ENCODE measurements at places on chromosomes 12 and 14.

DNA sequence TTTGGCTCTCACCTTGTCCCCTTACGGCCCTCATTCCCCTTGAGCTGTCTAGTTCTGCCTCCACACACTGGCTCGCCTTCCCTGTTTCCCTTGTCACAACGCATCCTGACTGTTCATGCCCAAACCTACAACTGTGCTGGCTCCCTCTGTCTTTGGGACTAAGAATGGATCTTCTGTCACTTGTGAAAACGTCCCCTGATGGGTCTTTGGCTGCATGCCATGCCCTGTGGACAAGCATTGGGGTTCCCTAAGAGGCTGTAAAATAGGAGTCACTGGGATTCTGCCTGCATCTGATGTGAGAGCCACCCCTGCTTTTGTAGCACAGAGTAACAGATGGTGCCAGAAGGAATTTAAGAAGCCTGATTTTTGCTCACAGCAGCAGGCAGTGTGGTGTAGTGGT, 285.3 kb upstream of the CRY1 start:
- no peak for DNase-seq

- DNase-seq, result no peak
Measured at GRCh38 chr12:25253371-25254068, 2.8 kb upstream of the KRAS start.

GRCh38 chr12:6387541-6387940, 3.6 kb downstream of the LTBR start:
- DNase-seq, result no peak

GRCh38 chr12:89376844-89377243, 24.5 kb upstream of the DUSP6 start:
- DNase-seq, result no peak

DNA sequence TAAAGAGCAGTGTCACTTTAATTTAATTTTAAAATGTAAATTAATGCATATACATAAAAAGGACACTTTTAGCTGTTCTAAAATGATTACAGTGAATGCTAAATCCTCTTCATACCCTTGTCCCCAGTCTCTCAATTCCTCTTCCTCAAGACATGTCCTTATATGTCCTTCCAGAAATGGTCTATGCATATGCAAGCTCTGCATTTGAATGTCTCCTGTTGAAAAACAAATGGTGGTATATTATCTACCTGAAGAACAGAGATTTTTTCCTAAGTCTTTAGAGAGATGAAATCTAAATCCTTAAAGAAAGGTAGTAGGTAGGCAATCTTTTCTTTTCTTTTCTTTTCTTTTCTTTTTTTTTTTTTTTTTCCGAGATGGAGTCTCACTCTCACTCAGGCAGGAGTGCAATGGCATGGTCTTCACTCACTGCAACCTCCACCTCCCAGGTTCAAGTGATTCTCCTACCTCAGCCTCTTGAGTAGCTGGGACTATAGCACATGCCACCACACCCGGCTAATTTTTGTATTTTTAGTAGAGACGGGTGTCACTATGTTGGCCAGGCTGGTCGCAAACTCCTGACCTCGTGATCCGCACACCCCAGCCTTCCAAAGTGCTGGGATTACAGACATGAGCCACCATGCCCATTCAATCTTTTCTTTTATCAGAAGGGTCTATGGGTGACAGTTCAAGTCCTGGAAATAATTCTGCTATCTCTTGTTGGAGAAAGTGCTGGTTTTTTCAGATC, 180.5 kb downstream of the PRKCH start:
- no peak for DNase-seq

DNA sequence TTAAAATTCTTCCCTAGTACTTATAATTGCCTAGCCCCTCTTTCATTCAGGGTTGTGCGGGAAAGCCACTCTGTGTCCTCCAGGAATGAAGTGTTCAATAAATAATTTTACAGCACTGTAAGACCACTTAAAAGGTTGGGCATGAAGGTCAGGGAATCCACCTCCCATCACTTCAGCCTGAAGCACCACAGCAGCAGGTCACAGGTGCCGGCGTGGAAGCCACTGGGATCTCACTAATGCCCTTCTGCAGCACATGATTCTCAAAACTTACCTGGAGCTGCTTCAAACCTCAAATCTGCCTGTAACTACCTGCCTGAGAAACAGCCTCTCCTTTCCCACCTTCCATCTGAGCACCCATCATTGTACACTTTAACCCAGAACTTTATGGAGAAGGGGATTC, 159.5 kb downstream of the ANO4 start:
- no peak for DNase-seq

DNA sequence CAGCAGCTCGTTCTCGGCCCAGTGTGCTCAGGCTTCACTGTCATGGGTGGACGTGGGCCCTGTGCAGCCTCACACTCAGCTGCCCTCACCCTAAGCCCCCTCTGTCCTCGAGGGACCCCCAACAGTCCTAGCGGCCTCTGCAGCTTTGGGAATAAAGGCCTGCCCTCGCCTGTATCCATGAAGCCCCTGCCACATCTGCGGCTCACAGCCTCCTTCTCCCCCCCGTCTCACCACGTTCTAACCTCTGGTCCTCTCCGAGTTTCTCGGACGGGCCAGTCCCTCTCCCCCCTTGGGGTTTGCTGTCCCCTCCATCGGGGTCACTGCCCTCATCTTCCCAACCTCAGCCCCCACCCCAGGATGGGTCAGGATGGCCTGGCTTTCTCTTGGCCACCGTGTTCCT, 30.2 kb upstream of the GALNT9 start:
- DNase-seq, result no peak

DNA sequence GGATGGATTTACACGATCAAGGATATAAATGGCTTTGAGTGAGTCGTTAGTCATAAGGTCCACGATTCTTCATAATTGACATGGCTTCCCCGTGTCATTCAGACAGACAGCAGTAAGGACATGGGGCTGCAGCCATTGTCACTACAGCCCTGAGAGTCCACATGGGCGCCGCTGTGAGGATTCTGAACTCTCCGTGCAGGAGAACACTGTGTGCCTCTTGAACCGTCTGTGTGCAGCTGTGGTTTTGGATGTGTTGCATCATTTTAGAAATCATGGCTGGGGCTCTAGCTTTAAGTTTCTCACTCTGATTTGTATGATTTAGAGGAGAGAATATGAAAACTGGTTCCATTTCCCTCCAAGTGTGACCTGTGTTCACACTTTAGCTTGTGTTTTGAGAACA, 47.2 kb downstream of the NPAS3 start:
- no peak for DNase-seq

- no peak for DNase-seq
Measured at GRCh38 chr12:46460682-46461210, 88.2 kb upstream of the SLC38A2 start.

GRCh38 chr12:53051058-53051880, 1.4 kb downstream of the TNS2 start:
- no peak for DNase-seq

DNA sequence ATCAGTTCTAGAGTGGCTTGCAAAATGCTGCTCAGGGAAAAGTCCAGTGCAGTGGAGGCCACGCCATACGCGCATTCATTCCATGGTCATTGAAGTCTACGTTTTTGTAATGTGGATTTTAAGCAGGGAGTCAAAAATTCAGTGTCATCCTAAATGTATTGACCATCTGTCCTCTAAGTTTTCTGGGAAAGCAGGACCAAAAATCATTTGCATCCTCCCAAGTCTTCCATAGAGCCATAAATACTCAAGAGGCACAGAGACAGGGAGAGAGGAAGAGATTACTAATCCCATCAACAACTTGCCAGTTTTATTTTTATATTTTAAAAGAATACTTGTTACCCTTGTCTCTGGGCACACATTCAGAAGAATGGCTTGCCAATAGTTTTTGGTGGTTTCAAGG, 36.9 kb downstream of the RHOJ start:
- DNase-seq, result no peak

GRCh38 chr12:7498809-7499208, 4.8 kb downstream of the CD163 start:
- DNase-seq, result no peak

DNA sequence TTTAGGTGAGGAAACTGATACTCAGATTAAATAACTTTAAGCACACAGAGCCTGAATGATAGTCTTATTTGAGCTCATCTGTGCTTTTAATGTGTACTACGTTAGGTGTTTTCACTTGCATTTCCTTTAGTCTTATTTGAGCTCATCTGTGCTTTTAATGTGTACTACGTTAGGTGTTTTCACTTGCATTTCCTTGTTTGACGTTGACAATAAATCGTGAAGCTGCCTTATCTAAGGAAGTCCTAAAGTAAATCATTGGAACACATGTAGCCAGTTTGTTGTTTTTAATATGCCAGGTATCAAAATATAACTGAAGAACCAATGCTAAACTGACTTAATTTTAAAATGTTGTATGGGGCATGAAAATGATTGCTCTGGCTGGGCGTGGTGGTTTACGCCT, 2.0 kb downstream of the RAP1B start:
- DNase-seq, result no peak

DNA sequence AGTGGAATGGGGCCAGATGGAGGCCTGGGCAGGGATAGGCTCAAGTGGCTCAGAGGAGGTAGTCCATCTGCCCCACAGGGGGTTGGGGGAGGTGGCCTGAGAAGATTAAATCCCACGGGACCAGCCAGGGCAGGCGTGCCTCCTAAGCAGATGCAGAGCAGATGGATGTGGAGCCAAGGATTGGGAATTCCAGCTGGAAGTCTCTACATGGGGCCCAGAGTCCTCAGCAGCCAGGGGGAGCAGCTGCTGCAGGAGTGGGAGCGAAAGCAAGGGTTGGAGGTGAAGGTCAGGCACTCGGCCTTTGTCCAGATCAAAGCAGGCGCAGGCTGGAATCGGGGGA, 42.4 kb upstream of the VRK1 start:
- DNase-seq, result no peak

DNA sequence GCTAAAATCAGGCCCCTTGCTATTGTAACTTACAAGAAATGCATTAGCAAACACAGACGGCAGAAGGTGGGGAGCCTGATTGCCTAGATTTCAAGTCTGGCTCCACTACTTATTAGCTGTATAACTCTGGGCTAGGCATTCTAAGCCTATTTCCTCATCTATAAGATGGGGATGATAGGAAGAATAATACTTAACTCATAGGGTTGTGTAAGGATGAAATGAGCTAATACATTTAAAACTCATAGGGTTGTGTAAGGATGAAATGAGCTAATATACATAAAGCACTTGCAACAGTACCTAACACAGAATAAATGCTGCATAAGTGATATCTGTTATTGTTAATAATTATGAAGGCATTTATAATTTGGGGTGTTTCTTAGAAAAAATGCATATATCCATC, 60.1 kb upstream of the DIO2 start:
- DNase-seq, result no peak

DNA sequence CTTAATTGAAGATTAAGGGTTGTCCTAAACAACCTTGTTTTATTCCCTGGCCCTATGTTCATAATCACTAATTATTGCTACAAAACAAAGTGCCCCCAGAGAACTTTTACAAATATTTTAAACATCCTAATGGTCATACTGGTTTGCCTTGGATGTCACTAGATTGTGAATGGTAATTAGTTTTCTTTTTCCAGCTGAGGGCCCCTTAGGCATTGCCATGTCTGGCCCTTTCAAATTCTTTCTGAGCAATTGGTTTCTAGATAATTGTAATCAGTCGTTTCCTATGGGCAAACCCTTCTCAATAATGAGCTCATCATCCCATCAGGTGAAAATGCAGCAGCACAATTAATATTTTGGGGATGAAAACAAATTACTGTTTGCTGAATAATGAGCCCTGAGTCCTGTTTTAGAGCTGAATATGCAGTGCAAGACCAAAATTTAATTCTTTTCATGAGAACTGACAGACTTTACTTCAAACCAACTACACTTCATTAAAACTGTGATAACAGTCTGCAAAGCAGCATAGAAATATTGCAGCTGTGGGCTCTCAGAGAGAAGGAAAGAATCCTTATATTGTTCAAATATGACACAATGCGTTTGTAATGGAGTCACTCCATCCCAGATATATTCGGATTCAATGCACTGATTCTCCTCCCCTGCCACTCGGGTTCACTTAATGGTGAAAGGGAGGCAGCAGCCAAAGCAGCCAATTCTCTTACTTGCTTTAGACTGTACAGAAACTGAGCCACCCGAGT, 67.7 kb upstream of the ARHGAP5 start:
- DNase-seq, result no peak

DNA sequence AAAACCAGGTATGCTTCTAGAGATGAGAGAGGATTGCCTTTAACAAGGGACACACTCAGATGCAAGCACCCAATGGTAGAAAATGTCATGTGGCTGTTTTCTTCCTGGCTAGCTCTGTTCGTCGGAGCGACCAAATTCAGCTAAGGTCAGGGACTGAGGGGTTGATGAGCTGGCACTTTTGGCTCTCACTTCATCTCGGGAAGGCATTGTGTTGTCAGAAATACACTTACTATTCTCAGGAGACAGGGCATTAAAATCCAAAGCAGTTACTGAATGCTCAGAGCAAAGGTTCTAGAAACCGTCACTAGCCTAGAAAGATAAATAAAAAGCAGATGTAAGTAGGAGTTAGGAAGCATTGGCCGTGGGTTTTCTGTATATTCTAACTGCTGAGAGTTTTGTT, 275.7 kb upstream of the SSTR1 start:
- DNase-seq, result no peak

DNA sequence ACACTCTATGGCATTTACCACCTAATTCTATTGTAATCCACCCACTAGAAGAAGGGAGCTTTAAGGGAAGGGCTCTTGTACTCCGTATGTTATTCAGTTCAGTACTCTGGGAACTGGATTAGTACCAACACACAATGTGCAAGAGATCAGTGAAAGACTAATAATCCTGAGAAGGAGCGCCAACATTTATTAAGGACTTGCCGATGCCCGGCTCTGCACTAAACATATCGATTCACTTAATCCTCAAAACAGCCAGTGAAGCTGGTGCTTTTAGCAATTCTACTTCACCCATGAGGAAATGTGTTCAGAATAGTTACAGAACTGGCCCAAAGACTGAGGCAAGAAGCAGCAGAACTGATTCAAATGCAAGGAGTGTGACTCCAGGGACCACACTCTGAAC, 80.9 kb downstream of the RPS6KA5 start:
- DNase-seq, result no peak

- DNase-seq, result no peak
Measured at GRCh38 chr14:105503296-105503640, 12.2 kb downstream of the TEDC1 start.

DNA sequence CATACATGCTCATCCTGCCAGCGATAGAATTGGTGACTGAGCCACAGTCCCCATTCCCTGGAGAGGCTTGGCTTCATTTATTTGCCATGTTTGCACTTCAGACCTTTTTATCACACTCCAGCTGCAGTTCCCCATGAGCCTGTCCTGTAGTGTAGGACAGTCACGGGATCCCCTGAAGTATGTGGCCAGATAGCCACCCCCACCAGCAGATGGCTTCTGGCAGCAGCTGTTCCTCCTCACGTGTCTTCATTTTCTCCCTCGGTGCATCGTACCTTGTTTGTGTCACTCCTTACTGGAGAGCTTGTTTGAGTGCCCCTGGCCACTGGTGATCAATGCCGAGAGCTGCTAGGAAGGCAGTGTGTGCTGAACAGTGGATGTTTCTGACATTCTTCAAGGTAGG, 40.2 kb downstream of the UBE3B start:
- DNase-seq, result no peak

DNA sequence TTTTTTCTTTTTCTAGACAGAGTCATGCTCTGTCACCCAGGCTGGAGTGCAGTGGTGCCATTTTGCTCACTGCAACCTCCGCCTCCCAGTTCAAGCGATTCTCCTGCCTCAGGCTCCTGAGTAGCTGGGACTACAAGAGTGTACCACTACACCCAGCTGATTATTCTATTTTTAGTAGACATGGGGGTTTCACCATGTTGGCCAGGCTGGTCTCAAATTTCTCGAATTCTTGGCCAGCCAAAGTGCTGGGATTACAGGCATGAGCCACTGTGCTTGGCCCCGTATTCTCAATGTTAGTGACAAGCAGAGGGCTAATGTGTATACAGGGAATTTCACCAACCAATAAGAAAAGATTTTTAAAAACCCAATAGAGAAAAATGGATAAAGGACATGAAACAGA, 8.4 kb downstream of the PLBD2 start:
- no peak for DNase-seq

GRCh38 chr12:48352157-48352760, 1.5 kb upstream of the ZNF641 start:
- DNase-seq, result no peak
